ENCODE measurements at places on chromosomes 16 and 17. TPM values are rescaled to one million over a fixed set of nuclear protein-coding genes. Genes with fewer than 3 reads are reported as not detected.

DNA sequence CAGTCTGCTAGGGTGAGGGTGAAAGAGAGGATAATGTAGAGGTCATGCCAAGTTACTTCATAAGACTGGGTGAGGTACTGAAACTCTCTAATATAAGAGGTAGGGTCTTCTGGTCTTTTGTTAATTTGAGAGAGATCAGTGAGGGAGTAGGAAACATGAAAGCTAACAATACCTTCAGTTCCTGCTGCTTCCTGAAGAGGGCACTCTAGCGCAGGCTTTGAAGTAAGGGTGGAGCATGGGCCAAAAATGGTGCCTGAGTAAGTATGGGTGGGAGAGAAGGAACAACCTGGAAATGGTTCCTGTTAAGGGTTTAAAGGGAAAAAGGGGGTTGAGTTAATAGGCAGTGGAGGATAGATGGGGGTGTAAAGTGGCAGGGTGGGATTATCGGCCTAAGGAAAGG is 2449.5 kb downstream of the TP53TG3F start:
- H3K4me1 ChIP-seq: no peaks in the 10 kb centered on the region
- no peak overlapping the region for H3K27ac ChIP-seq
- no peak for DNase-seq
- no peaks in the 10 kb centered on the region for H3K27me3 ChIP-seq
- no peak overlapping the region for H3K4me3 ChIP-seq
- H3K36me3 ChIP-seq: no peaks in the 10 kb centered on the region

DNA sequence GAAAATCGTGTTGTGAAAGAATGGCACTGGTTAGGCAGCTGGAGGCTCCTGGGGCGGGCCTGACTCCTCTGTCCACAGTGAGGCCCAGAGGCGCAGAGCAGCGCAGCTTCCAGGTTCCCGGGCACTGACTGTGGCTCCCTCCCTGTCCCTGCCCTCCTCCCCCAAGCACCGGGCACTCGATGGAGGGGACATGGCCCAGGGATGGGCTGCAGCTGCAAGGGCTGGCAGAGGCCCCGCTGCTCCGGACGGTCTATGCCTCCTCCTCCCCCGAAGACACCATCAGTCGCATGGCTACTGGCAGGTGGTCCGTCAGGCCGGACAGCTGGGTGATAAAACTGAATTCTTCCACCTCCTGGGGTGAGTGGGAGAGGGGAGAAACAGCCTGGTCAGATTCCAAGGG is 50.1 kb downstream of the PRMT7 start:
- peaks cover 24% of the 10 kb centered on the region for H3K4me1 ChIP-seq
- no peak overlapping the region for H3K4me3 ChIP-seq
- H3K27me3 ChIP-seq: no peaks in the 10 kb centered on the region
- no peak overlapping the region for H3K27ac ChIP-seq

DNA sequence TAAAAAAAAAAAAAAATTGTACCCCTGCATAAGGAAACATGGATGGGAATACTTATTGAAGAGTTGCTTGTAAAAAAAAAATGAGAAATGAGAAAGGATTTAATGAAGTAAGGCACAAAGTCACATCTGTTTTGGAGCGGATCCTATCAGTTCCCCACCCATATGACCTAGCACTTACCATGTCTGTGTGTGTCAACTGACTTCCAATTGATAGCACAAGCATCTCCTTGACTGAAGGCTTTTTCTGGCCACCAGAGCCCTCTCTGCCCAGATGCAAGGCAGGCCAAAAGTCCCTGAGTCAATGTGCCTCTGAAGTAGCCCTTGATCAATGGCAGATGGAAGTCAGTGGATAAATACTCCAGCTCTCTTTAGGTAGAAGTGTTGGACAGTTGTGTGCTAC is 13.4 kb upstream of the NLK start:
- no peak overlapping the region for H3K4me3 ChIP-seq
- H3K27ac ChIP-seq: no peak overlapping the region
- H3K36me3 ChIP-seq: no peaks in the 10 kb centered on the region

DNA sequence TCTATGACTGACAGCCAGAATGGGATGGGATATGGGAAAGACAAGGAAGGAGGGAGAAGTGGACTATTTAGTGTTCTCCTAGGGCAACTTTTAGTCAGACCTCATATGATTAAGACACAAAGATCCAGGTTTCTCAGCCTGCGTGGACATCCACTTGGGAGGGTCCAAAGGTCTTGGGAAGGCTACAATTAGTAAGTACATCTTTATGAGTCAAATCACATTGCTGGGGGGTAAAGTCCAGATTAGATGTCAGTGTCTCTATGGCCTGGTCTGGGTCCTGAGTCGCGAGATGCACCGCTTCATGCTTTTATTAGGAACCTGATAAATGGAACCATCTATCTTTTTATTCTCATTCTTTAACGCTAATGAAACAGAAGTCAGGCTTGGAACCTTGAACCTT is 378.4 kb upstream of the ASIC2 start:
- H3K4me3 ChIP-seq: no peak overlapping the region
- no peaks in the 10 kb centered on the region for H3K4me1 ChIP-seq
- no peak for DNase-seq
- H3K27ac ChIP-seq: no peak overlapping the region
- H3K27me3 ChIP-seq: no peaks in the 10 kb centered on the region

Gene KRTAP4-1
- total RNA-seq: not detected

Gene CCL4
- total RNA-seq: 54.8 TPM
